ENCODE measurements at places on chromosomes 11 and 22.

GRCh38 chr11:119144825-119145486 is 3.9 kb upstream of the ABCG4 start:
- peak; percentile 50 for DNase-seq

DNA sequence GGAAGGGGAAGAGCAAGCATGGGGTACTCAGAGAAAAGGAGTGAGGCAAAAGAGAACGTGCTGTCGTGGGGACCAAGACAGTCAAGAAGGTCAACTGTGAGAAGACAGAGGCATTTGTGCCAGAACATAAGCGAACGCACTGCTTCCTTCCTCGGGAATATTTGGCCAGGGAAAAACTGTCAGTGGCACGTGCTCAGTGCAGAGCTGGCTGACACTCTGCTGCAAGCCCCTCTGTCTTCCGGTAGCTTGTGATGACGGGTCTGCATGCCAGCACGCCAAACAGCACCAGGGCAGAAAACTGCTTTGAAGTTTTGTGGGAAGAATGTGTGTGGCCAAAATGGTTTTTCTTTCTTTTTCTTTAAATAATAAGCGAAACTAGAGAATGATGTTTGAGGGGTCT is 60.6 kb downstream of the SMCO4 start:
- DNase-seq = no peak

GRCh38 chr22:43482318-43482625 is 70.5 kb downstream of the MPPED1 start:
- no peak for DNase-seq

- no peak for DNase-seq
Observed at GRCh38 chr11:47131136-47131535, 45.5 kb downstream of the ARFGAP2 start.

GRCh38 chr22:31039393-31039792 is 41.7 kb upstream of the SMTN start:
- peak; percentile 36 for DNase-seq

DNA sequence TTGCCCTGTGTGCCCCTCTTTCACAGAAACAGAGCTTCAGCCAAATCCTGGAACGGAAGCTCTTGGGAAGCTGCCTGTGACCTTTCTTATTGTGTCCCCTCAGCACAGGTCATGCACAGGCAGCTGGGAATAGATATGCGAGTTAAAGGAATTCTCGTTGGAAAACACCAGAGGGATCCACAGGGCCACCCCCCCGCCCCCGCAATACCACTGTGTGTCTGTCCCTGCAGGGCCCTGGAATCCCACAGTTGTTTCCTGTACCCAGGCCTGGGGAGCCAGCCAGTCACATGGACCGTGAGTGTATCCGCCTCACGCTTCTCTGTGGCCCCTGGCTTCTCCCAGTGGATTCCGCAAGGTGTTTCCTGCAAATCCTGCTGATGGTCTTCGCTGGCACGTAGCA is 29.0 kb downstream of the TIMP3 start:
- DNase-seq = no peak

GRCh38 chr11:27456795-27457329 is 15.7 kb downstream of the LGR4 start:
- DNase-seq = no peak

- DNase-seq = no peak
Observed at GRCh38 chr22:29570456-29570855, 10.5 kb downstream of the NIPSNAP1 start.

GRCh38 chr11:94809251-94809650 is 41.1 kb downstream of the AMOTL1 start:
- no peak for DNase-seq
